ENCODE measurements at places on chromosomes 1 and 21. TPM values are rescaled to one million over a fixed set of nuclear protein-coding genes. Genes with fewer than 3 reads are reported as not detected.

STRIP1 gene
- 14.0 TPM for polyA plus RNA-seq

SPRR2G gene
- polyA plus RNA-seq: 0.49 TPM

GNAT2 gene
- polyA plus RNA-seq: not detected

GPR52 gene
- polyA plus RNA-seq: 0.05 TPM

CR1 gene
- 0.12 TPM for polyA plus RNA-seq

MARK1 gene
- 3.4 TPM for polyA plus RNA-seq

CFHR1 gene
- not detected for polyA plus RNA-seq

SYT11 gene
- polyA plus RNA-seq: 0.20 TPM

TRIM45 gene
- 1.2 TPM for polyA plus RNA-seq

FAM43B gene
- 0.12 TPM for polyA plus RNA-seq

RCSD1 gene
- 1.5 TPM for polyA plus RNA-seq

PLA2G2D gene
- 0.02 TPM for polyA plus RNA-seq

GMEB1 gene
- 3.2 TPM for polyA plus RNA-seq

GJA9 gene
- polyA plus RNA-seq: 0.32 TPM

RBP7 gene
- 66.9 TPM for polyA plus RNA-seq

ANKRD65 gene
- 12.4 TPM for polyA plus RNA-seq

HSD3B2 gene
- polyA plus RNA-seq: not detected

CNIH4 gene
- polyA plus RNA-seq: 57.0 TPM

CDA gene
- 107 TPM for polyA plus RNA-seq

KRTAP23-1 gene
- not detected for polyA plus RNA-seq

CRB1 gene
- 0.01 TPM for polyA plus RNA-seq

CPTP gene
- 38.3 TPM for polyA plus RNA-seq

H3-3A gene
- polyA plus RNA-seq: 679 TPM

C1orf141 gene
- polyA plus RNA-seq: not detected

C1orf105 gene
- not detected for polyA plus RNA-seq
